Esophagus (tissue), 2 donors: ENCODE measurements at places on chromosomes 6 and 20. TPM values are rescaled to one million over a fixed set of nuclear protein-coding genes. Genes with fewer than 3 reads are reported as not detected.

Gene GCM1
- polyA plus RNA-seq, result not detected

Gene CRYBG1
- polyA plus RNA-seq, result 74.9 TPM

Gene POPDC3
- not detected for polyA plus RNA-seq

Gene B3GALT4
- 27.2 TPM for polyA plus RNA-seq

Gene CTAGE9
- polyA plus RNA-seq, result not detected

Gene HIVEP1
- polyA plus RNA-seq, result 4.0 TPM

Gene RAET1L
- 33.9 TPM for polyA plus RNA-seq

Gene COL11A2
- 0.38 TPM for polyA plus RNA-seq

Gene CST9
- not detected for polyA plus RNA-seq

Gene JPH2
- polyA plus RNA-seq, result 4.2 TPM
